ENCODE measurements at places on chromosomes 3 and 15. TPM values are rescaled to one million over a fixed set of nuclear protein-coding genes. Genes with fewer than 3 reads are reported as not detected.

- DNase-seq: no peak
Measured at GRCh38 chr15:73704869-73705645, 20.9 kb downstream of the CD276 start.

GABRG3 gene
- 0.22 TPM for polyA plus RNA-seq

DNA sequence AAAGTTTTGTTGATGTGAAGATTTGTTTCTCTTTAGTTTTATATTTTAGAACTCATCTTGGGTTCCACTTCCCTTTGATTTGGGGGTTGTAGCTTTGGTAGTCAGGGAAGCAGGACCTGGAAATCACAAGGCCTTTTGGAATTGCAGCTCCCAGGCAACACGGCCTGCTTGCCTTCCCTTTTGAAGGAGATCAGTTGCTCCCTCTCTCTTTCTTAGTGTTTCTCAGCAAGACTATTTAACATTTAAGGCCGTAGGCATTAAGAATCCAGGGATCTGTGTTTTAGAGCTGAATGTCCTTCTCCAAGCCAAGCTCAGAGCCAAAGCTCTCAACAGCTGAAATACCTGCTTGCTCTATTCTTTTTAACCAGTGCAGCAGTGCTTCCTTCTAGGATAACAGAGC, 310.3 kb downstream of the PTPRG start:
- no peak for DNase-seq

GRCh38 chr3:186115239-186115996, 6.5 kb upstream of the ETV5 start:
- no peak for DNase-seq

GRCh38 chr15:95520511-95520910, 810.0 kb upstream of the NR2F2 start:
- DNase-seq: no peak

RAB6B gene
- polyA plus RNA-seq: 10.7 TPM

ARL6IP5 gene
- polyA plus RNA-seq: 121 TPM

PAQR9 gene
- polyA plus RNA-seq: 0.08 TPM

GRCh38 chr3:60919296-60919695, 332.0 kb downstream of the FHIT start:
- DNase-seq: no peak

REC114 gene
- polyA plus RNA-seq: not detected

RPUSD2 gene
- 8.7 TPM for polyA plus RNA-seq

DNA sequence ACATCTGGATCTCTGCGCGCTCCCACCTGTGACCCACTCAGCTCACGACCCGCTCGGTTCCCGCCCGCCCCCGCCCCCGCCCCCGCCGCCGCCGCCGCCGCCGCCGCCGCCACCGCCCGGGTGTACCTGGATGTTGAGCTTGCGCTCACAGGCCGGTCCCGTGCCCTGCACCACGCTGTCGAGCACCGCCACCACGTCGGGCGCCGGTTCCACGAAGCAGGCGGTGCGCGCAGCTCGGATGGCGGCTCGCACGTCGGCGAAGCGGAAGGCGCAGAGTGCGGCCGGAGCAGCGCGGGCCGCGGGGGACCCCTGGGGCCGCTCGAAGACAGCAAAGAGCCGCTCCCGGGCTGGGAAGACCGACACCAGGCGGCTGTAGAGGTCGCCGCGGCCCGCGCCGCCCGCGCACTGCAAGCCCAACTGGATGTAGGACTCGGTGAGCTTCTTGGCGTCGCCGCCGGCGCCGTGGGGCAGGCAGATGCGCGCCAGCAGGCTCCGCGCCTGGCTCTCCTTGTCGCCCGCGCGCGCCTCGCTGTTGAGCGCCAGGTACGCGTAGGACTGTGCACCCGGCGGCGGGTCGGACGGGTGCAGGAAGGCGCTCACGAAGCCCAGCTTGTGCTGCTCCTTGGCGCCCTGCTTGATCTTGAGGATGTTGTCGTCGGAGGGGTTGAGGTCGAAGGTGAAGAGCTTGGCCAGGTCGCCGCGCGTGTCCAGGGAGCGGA, 1.1 kb downstream of the PLXND1 start:
- no peak for DNase-seq

GPR27 gene
- polyA plus RNA-seq: 3.0 TPM

GRCh38 chr15:60576044-60576443, 97.1 kb upstream of the ICE2 start:
- no peak for DNase-seq

- DNase-seq: no peak
Measured at GRCh38 chr3:196215493-196216020, 777 bp upstream of the SLC51A start.

- peak; percentile 14 for DNase-seq
Measured at GRCh38 chr3:163368168-163368567, 1710.1 kb downstream of the SI start.

GRCh38 chr3:34066999-34067398, 268.6 kb downstream of the PDCD6IP start:
- DNase-seq: no peak

DNA sequence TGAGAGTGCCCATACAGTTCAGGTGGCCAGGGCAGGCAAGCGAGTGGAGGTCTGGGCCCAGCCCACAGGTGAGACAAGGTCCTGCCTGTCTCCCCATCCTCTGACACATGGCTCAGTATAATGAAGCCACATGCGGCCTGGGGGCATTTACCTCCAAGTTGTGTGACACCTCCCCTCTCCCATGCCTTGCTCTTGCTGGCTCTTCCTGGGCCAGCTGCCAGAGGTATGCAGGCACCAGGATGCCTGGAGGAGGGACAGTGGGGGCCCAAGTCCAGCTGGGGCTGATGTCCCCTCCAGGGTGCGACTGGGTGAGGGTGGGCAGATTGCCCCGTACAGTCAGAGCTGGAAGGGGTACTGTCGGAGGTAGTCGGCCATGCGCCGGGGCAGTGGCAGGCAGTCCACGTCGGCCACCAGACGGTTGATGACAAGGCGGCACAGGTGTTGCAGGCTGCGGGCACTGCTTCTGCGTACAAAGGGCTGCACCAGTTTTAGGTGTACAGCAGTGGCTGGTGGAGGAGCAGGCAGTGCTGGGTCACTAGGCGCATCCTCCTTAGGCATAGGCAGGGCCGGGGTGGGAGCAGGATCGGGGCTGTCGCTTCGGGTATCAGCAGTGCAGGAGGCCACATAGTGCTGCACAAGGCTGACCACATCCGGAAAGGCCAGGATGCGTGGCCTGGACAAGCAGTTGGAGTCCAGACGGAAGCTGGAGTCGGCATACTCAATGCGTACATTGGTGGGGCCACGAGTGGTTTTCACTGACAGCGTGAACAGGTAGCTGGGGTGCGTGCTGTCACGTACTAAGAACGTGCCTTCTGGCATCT, 4.1 kb downstream of the CISH start:
- no peak for DNase-seq

DNA sequence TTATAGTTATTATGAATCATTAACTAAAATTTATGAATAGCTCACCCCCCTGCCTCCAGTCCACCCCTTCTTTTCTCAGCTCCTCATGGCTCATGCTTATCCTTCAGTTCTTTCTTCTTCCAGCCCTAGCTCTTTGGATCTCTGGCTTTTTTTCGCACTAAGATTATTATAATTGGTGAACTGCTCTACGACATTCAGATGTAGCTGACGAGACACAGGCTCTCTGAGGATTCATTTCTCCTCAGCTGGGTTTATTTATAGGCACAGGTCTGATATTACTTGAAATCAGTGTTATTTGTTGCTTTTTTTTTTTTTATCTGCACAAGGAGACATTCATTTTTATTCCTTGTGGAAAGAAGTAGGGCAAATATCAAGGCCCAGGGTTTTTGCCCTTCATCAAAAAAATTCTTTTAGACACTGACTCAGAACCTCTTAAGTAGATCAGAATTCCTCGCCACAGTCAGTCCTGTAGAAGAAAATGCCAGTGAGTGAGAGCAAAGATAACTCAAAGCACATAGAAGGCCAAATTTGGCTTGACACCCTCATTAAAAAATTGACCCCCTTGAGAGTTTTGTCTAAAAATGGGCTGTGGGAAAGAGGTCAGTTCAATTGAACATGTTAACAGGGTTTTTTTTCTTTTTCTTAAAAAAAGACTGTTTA, 106.6 kb downstream of the MYH15 start:
- DNase-seq: no peak

ATP13A5 gene
- polyA plus RNA-seq: 0.63 TPM

STRIT1 gene
- 49.3 TPM for polyA plus RNA-seq

GRCh38 chr3:197828-198491, 1.4 kb downstream of the CHL1 start:
- no peak for DNase-seq

DNA sequence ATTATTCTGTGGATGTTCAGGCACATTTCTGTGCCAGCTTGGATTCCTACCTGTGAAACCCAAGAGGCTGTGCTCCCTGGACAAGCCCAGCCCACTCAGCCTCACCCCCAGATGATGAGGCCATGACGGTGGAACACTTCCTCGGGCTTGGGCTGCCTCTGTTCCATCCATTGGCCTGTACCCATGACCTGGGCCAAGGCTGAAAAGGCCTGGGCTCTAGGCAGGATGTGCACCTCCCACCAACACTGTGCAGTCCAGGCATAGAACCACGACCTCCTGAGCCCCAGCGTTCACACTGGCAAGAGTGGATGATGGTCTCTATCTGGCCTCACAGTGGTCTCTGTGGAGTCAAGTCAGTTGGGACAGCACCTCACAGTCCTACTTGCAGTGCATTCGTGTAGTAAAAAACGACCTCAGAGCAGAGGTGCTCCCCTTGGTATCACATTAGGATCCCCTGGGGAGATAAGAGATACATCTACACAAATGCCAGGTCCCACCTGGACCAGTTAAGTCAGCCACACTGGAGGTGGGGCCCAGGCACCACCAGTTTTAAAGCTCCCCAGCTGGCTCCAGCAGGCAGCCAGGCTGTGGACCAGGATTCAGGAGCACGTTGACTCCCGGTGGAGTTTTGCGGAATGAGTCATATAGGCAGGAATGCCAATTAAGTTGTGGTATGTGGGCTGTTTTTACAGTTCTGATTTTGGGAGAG, 39.0 kb upstream of the IGF1R start:
- no peak for DNase-seq

DNA sequence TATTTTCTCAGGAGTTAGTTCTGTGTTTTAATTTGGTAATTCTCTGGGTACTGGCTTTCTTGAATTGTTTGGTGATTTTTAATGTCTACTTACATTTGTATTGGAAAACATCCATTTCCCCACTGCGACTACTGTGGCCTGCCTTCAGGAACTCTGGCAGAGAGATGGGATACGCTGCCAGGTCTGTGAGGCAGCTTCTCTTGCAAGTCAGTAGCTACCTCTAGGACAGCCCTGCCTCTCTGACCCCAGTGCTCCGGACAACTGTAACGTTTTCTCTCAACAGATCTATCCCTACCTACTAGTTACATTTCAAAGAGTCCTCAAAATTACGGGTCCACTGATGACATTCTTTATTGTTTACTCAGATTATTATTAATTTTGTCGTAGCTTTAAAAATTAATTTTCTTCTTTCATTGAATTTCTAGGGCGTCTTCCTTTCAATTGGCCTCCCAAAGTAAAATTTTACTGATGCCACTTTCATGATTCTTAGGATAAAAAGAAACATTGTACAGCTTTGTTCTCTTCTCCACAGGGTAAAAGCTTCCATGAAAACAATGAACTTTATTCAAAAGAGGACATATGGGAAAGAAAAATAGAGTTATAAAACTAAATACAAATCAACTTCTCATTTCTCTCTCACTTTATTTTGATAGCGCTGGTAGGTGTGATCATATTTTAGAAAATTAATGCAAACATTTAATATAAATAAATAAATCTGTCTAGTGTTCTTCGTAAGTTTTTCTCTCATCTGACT, 123.2 kb upstream of the GOLGA8J start:
- no peak for DNase-seq

DNA sequence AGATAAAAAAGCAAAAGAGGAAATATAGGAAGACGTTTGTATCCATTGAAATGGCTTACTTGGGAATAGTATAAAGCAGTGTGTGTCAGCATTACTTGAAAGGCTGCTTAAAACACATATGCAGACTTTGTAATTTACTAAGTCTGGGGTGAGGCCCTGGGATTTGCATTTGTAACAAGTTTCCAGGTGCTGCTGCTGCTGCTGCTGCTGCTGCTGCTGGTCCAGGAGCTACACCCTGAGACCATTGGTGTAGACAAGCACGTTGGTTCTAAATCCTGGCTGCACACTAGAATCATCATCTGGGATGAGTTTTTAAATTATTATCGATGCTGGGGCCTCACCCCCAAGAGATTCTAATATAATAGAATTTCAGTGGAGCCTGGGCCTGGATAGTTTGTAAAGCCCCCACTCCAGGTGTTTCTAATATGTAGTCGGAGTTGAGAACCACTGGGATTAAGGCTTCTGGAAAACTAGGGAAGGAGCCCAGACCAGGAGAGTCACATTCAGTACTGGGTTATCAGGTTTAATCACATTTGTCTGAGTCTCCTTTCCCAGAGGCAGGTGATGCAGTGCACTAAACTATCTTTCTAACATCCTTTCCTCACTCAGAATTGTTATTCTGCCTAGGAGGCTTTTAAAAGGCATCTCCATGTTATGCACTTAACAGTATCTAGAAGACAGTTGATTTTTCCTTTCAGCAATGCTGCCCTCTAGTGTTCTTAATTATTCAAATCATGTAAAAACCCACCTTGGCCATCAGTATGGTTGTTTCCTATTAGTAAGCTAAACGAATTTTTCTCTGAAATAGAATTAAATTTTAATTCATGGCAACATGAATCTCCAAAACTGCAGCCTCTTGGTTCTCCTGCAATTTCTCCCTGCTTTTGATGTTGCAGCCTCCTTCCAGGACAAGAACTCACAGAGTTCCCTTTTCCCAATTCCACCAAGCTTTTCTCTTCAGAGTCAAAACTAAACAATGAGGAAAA, 45.4 kb downstream of the SSR3 start:
- DNase-seq: peak; percentile 64

DNA sequence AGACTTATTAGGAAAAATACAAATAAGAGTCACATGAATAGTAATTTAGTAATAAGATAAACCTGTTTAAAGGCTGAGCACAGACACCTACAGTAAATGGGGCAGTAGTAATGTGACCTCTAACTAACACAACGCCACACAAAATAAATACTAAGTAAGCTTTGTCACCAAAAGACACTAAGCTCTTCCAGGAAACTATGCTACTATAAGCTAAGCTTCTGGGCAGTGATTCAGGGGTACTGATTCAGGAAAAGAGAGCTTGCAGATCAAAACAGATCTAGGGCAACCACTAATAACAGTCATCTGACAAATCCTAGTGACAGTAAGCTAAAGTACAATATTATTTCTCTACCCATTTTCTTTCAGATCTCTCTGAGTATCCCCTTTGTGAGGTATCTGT, 68.8 kb downstream of the PLOD2 start:
- no peak for DNase-seq

CCR2 gene
- 0.89 TPM for polyA plus RNA-seq

DOCK3 gene
- polyA plus RNA-seq: 0.15 TPM

GRCh38 chr15:84621358-84621979, 20.7 kb downstream of the ZSCAN2 start:
- DNase-seq: no peak

Measured in forelimb muscle (tissue), 1 donor.